Cortex of kidney (tissue), 1 donor: ENCODE measurements at places on chromosomes 11 and 22.

DNA sequence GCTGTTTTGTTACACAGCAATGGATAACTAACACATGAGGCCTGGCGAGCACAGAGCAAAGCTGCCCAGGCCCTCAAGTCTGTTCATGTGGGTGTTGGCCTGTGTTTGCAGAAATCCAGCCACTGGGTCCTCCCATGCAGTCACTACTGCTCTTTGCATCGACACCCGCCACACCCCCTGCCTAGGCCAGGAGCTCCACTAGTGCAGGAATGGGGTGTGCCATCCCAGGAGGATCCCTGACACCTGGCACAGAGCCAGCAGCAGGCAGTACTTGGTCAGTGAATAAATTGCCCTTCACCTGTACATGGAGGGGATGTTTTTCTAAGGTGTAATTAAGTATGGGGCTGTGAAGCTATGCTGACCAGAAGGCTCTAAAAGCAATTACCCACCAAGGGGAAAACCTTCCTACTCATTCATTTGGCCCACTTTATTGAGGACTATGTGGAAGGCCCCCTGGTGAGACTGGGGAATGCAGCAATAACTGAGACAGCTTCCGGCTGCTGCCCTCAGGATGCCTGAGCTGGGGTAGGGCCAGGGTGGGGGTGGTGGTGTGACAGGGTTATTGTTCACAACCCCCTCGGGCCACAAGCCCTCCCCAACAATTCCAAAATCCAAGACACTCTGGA, 160.8 kb downstream of the CRYBB2 start:
- DNase-seq, result no peak

- no peak for DNase-seq
Observed at GRCh38 chr11:118620529-118621070, 13.2 kb downstream of the PHLDB1 start.

GRCh38 chr11:69232821-69233743, 60.9 kb upstream of the MYEOV start:
- no peak for DNase-seq

DNA sequence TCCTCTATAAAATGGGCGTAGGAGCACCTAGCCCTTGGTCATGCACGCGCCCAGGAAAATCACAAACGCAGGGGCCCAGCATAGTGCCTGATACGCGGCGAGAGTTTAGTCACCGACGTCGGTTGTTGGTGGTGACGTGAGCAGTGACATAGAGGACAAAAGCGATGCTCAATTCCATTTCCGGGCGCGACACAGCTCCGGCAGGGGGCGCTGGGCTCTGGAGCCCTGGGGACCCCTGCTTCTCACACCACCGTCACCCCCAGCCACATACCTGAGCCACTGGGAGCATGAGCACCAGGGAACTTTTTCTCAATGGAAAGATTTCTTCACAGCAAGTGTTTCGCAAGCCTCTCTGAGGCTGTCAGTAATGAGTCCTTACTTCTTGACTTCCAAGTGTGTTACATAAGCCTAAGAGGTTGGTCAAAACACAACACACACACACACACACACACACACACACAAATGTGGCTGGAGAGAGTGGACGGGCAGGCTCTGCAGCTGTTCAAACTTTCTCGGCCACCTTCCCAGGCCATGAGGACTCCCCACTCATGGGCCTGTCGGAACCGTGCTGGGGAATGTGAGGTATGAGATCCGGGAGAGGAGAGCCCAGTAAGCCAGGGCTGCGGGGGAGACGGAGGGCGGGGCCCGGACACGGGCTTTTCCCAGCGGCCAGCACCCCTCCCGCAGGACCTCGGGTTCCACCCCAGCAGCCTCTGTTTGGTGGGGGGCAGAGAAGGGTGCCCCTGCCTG, 36.9 kb upstream of the LINC01488 start:
- DNase-seq, result no peak
